ENCODE measurements at places on chromosomes 4 and X. TPM values are rescaled to one million over a fixed set of nuclear protein-coding genes. Genes with fewer than 3 reads are reported as not detected.
A peak's percentile ranks its signal among the peaks of the same experiment; 100 is the strongest.

DNA sequence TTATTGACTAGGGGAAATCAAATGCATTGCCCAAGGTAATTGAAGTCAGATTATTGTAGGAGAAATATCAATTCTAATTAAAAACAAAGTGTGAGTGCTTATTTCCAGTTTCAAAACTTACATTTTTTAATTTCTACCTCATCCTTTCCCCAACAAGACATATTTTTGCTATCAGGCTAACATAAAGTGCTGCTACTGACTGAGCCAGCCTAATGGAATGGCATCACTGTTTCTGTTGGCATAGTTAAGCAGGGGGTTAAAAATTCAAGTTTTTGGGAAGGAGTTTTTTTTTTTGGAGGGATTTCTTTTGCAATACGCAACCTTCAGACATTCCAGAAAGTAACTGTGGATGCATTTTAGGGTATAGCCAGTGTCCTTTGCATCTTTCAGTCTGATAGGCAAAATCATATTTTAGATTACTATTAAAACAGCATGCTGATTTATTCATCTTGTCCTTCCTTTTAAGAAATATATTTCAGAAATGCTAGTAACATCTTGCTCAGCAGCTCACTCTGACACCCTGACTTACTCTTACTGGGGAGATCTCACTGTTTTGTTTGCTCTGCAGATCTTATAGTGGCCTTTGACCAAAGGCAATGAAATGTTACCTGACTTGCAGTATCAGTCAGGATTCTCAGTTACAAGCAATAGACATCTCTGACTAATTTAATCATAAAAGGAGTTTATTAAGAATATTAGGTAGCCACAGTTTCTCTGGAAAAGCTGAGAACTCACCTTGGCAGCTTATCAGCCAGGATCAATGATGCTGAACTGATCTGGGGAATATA is 24.4 kb downstream of the GAB1 start:
- DNase-seq: no peak

GRCh38 chr4:88533088-88533790 is 9.7 kb upstream of the PYURF start:
- DNase-seq: no peak

- DNase-seq: peak; percentile 0
These were observed at the start of the genes SATL1 and ZNF711 for GRCh38 chrX:85243761-85244449. Gene SATL1 (minus strand): TSS chrX:85243779. CDS start chrX:85108968, 134,811 bp downstream. Gene ZNF711 (plus strand): TSS chrX:85243991. CDS start chrX:85247573, 3,582 bp downstream.

GRCh38 chrX:13396924-13397323 is 77.1 kb upstream of the ATXN3L start:
- DNase-seq: no peak

- no peak for DNase-seq
These were observed 655.1 kb upstream of the ADGRL3 start for GRCh38 chr4:60544981-60545380.

DNA sequence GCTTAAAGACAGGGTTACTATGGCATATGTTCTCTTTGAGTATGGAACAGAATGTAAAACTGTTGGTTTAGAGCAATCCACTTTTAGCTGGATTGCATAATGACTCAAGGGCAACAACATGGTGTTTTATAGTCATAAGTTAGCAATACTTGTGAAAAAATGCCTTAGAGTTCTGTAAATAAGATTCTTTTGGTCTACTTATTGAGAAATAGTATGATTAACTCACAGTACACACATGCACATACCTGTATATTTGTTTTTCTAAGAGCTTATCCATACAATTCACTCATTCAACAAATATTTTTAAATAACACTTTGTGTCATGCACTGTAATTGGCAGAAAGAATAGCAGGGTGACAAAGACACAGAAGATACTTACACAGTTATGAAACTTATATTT is 1415.5 kb downstream of the PCDH7 start:
- DNase-seq: no peak

DNA sequence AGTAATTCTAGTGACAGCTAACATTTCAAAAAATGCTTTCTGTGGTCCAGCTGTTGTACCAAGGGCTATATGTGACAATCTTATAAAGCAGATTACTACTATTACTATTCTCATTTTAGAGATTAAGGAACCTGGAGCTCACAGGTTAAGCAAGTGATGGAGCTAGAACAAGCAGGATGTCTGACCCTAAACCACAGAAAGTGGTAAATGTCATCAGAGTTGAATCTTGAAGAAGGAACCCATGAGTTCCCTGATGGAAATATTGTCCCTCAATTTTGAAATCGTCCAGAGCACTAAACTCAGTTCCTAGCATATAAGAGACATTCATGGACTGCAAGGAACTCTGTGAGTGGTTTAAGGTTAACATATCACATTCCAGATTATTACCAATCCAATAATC is 214.0 kb downstream of the APBB2 start:
- no peak for DNase-seq

DNA sequence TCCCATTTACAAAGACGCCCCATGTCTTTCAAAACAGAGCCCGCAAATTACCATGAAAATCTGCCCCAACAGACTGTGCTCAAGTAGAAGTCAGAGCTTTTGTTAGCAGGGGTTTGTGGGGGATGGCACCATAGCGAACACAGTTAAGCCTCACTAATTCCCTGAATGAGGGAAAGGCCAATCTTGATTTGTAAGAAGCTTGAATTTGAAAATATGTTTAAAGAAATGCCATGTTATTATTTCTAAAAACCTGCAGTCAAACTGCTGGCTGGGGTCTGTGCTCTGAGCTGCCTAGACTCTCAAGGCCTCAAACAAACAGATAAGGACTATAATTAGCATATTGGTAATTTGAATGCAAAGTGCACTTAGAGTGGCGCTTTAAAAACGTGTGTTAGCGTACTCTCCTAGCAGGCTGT is 9.4 kb upstream of the PAK3 start:
- no peak for DNase-seq

DNA sequence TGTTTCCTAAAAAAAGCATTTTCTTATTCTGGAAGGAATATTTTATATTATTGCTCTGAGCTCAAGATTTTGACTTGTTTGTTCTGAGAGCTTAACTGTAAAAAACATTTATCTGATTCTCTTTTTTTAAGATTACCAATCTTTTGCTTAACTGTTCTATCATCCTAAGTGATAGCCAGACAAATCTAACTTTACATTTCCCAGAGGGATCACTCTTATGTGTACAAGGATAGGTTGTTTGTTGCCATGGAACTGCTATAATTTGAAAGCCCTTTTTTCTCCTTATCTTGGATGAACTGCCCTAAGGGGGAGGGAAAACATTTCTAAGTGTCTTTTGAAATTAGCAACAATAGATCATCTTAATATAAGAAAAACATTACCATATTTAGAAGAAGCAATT is 494.7 kb downstream of the TRAM1L1 start:
- DNase-seq: no peak

DNA sequence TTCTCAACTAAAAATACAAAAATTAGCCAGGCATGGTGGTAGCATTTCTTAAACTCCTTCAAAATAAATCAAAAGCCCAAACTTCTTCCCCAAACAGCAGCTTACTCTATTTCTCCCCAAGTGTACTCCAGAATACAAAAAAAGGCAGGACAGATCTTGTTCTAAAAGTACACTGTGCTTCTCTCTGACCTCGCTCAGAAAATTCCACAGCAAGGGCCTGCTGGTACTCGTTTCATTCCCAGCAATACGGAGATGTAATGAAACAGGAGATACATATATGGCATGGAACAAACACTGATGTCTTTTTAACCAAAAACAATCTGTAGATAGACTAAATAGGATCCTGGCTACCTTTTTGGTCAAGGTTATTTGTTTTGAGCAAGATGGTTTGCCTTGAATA is 25.2 kb downstream of the MAP7D2 start:
- no peak for DNase-seq

GRCh38 chr4:71526637-71527406 is 188.0 kb downstream of the SLC4A4 start:
- DNase-seq: no peak

- peak; percentile 35 for DNase-seq
These were observed 34.5 kb upstream of the UCP1 start for GRCh38 chr4:140603286-140603685.

- no peak for DNase-seq
These were observed 153.7 kb downstream of the FBXW7 start for GRCh38 chr4:152382057-152382785.

PHKA1 gene
- total RNA-seq: 17.2 TPM

JCHAIN gene
- total RNA-seq: not detected

CSAG2 gene
- not detected for total RNA-seq

DRD5 gene
- total RNA-seq: not detected

CYTL1 gene
- not detected for total RNA-seq

RBMXL3 gene
- total RNA-seq: not detected

HTN3 gene
- not detected for total RNA-seq

Data from PC-9 (cell line).